ENCODE measurements at places on chromosomes 13 and 19.

DNA sequence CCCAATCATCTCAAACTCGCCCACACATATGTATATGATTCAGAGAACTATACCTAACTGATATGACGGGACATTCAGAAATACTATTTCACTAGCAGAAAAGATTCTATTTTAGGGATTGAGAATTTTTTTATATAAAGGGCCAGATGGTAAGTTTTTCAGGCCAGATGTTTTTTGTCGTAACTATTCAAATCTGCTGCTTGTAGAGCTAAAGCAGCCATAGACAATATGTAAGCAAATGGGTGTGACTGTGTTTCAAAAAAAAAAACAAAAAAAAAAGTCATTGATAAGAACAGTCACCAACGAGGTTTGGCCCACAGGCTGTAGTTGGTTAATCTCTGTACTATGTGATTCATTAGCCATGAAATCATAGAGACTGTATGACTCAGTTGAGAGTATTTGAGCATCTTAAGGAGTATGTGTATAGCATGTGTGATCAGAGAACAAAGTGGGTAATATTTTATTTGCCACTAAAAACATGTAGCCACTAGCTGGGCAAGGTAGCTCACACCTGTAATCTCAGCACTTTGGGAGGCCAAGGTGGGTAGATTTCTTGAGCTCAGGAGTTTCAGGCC is 2724.7 kb downstream of the PCDH9 start:
- DNase-seq, result peak; percentile 77

GRCh38 chr19:7529610-7530490 is 5.7 kb upstream of the PNPLA6 start:
- DNase-seq, result no peak

DNA sequence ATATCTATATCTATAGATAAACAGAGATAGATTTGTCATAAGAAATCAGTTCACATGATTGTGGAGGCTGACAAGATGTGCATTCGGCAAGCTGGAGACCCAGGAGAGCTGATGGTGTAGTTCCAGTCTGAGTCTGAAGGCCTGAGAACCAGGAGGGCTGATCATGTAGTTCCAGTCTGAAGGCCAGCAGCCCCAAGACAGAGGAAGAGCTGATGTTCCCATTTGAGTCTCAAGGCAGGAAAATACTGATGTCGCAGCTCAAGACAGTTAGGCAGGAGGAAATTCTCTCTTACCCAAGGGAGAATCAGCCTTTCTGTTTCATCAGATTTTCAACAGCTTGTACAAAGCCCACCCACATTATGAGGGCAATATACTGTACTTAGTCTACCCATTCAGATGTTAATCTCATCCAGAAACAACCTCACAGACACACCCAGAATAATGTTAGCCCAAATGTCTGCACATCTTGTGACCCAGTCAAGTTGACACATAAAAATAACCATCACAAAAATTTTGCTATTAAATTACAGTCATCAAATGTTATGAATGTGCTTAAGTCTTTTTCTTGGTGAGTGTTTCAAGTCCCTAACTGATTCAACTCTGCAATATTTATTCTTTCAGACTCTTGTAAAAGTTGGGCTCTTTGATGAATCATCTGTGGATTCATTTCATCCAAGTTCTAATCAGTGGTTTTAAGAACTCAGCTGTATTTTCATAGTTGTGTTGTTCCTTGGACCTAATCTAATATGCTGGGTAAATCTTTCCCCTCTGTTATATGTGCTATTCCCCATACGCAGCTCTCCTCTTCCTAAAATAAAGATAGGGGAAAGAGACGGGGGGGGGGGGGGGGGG is 22.7 kb upstream of the LRCH1 start:
- DNase-seq, result peak; percentile 61

GRCh38 chr19:2478278-2478755 is 2.4 kb downstream of the GADD45B start:
- DNase-seq, result peak; percentile 62

Data from fibroblast of skin of abdomen (primary cell).